Endothelial cell (in vitro differentiated cells): ENCODE measurements at places on chromosomes 13 and 19.

GRCh38 chr13:32314271-32315237 is 609 bp downstream of the ZAR1L start:
- DNase-seq, result peak; percentile 29

DNA sequence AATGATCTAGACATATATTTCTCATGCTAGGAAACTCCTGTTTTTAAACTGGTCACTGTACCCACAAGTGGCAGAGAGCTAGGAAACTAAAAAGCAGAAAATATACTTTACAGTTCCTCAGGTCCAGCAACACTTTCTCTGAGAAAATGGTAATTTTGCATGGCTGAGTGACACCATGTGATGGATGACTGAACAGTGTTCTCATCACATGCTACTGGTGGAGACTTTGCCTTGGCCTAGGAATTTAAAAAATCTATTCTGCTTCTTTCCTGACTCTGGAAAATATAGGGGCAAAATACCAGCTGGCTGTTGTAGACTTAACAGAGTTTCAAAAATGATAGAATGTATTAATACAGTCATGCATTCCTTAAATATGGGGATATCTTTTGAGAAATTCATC is 50.0 kb downstream of the LATS2 start:
- DNase-seq, result no peak

DNA sequence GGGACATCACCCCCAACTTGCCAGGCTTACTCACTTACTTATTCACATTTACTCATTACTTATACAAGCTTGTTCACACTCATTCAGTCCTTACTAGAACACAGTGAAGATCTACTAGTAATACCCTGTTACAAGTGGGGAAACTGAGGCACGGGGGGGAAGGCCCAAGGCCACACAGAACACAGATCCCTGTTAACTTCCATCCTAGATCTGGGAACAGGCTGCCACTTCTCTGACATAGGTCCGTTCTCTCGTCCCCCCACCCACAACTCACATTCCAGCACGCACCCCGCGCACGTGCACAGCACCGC is 1.5 kb upstream of the NRTN start:
- no peak for DNase-seq

DNA sequence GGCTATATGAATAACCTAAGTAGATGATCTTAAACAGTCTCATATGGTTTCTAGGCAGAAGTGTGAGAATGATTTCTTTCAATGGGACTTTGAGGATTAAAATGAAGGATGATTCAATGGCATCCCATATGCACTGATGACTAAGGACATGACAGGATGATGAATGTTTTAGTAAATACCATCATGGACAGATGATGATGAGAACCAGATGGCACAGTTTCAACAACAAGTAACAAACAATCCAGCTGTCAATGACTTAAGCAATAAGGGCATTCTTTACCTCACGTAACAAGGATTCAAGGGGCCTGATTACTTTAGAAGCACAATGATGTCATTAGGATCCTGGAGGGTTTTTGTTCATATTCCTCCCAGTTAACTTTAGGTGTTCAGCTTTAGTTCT is 2678.4 kb downstream of the PCDH9 start:
- no peak for DNase-seq

DNA sequence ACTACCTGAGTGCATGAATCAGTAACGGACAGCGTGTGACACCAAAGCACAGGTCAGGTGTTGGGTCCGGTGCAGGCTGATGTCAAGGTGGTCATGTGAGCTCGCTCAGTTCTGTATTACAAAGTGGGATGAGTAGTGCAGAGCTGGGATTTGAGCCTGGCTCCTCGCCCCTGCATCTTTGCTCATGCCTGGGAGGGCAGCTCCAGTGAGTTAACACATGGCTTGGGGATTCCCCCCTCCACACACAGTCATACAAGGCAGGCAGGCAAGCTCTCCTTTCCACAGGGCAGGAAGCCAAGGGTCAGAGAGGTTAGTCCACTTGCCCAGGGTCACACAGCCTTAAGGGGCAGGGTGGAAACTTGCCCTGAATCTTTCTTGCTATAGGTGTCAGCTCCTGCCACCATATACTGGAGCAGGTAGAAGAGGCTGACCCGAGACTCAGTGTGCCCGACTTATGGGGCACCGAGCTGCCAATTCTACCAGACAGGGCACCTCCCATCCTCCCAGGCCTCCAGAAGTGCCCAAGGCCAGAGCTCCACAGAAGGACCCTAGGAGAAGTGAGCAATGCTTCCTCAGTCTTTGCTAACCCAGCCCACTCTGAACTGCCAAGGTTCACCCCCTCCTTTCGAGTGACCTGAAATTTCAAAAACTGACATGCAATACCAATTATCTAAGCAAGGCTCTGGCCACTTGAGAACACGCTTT is 35.4 kb downstream of the ZNF787 start:
- no peak for DNase-seq

DNA sequence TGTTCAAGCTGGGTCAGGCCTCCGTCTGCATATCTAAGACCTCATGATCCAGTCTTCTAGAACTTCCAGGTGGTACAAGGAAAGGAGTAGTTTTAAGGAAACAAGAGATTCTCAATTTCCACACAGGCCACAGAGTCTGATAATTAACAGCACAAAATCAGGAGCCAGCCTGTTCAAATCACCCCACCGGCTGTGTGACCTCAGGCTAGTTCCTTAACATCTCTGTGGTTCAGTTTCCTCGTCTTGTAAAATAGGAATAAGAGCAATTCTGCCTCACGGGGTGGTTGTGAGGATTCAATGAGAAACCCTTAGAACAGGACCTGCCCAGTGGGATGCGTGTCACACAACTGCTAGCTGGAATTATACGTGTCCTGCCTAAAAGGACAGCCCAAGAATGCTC is 25.6 kb downstream of the FCGBP start:
- no peak for DNase-seq

GRCh38 chr13:107865643-107866031 is 349.7 kb downstream of the LIG4 start:
- no peak for DNase-seq

DNA sequence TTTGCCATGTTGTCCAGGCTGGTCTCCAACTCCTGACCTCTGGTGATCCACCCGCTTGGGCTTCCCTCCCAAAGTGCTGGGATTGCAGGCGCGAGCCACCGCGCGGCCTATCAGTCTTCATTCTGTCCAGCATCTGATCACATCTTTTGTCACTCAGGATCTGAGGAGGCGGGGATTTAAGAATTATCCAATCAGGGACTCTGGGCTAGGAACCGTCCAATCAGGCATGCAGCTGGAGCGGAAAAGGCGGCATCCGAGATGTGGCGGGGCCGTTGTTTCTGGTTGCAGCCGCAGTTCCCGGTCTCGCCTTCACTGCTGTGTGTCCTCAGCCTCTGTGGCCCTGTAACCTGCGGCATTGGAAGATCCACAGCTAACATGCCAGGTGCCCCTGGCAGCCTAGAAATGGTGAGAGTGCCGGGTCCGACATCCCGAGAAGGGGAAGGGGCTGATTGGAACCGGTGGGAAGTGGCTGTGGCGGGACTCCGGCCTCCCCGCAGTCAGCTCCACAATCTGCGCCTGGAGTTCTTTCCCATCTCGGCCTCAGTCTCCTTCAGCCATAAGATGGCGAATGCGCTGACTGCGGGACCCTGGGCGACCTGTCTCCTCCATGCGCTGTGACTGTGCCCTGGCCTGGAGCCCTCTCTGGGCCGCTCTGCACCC is at the start of gene ZNF729:
ZNF729 (plus strand) TSS at position 291 of the 660 bp plus-strand sequence; CDS start at position 376, 85 bp downstream.
- no peak for DNase-seq

GRCh38 chr13:109577191-109577700 is 209.1 kb downstream of the IRS2 start:
- no peak for DNase-seq

- DNase-seq, result no peak
Observed at GRCh38 chr19:55300886-55301458, 17.2 kb downstream of the BRSK1 start.

- DNase-seq, result no peak
Observed at GRCh38 chr13:79295906-79296706, 109.9 kb downstream of the RBM26 start.

GRCh38 chr13:73035660-73036059 is 23.1 kb upstream of the KLF5 start:
- no peak for DNase-seq

DNA sequence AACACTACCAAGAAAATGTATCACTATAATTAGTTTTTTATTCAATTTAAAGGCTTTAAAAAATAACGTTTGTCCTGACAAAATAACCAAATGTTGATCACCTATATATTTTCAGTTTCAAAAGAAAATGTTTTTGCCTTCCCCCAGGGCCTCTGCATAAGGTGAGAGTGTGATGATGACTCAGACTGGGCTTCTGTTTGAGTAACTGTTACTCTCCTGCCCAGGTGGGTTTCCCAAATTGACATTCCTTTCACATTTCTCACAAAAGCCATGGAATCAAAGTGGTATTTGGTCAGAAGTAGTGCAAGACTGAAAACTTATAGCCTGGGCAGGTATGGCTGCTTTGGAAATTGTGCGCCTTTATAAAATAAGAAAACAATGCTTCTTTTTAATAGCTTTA is 180.6 kb downstream of the COG6 start:
- DNase-seq, result no peak

DNA sequence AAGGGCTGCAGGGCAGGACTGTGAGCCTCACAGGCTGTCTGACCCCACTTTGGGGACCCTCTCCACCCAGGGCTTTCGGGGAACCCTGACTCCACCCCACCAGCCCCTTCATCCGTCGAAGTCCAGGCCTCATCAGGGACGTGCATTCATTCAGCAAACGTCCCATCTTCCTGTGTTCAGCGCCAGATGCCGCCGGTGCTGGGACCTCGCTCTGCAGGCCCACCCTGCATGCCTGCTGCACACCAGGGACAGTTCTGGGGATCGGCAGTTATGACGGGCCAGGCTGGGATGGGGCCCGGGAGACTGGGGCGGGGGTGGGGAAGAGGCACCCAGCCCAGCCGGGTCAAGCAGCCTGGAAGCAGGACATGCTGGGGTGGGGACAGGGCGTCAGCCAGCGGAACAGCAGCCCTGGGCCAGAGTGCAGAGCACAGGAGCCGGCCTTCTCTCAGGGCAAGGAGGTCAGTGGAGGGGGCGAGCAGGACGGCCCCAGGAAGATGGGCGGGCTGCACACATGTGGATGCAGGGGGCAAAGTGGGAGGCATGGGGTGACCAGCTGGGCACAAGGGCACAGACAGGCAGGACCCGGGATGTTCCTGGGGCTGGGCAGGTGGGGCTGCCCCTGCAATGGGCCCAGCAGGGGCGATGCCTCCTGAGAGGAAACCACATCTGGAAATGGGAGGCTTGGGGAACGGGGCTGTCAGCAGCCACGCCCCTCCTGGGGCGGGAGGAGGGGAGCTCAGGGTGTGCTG is 5.1 kb downstream of the GAMT start:
- DNase-seq, result no peak

DNA sequence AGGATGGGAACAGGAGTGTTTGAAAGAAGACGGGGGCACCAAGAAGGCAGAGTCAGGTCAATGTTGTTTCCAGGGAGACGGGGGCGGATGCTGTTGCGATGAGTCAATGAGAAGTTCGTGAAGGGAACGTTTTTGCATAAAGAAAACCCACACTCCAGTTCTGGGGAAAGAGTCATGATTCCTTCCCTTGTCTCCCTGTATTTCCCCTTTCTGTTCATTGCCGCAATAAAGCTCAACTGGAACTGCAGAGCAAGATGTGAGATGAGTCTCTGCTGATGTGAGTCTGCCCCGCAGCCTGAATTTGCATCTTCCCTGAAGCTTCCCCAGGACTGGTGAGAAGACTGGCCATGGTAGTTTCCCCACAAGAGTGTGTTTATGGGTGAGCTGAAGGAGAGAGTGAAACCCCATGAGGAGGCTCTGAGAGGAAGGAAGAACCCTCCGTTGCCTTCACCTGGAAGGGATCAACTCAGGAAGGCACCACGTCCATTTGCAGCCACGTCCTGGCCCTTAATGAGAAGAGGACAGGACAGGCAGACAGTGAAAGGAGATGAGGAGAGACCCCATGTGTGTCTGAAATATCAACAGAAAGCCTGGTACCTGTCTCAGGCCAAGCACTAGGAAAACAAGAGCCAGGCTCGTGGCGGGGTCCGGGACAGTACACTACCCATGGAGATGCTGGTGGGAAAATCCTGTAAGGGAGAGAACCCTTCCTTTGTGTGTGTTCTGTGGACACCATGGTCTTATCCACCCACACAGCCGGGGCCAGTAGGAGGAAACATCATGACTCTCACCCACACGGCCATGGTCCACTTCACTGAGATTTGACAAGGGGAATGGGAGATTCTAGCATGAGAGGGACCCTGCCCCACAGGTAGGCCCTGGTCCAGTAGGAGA is 13.7 kb downstream of the LILRA1 start:
- DNase-seq, result no peak

- DNase-seq, result no peak
Observed at GRCh38 chr19:38686530-38686888, 39.1 kb downstream of the ACTN4 start.

- no peak for DNase-seq
Observed at GRCh38 chr13:111326981-111327642, 6.7 kb downstream of the TEX29 start.

DNA sequence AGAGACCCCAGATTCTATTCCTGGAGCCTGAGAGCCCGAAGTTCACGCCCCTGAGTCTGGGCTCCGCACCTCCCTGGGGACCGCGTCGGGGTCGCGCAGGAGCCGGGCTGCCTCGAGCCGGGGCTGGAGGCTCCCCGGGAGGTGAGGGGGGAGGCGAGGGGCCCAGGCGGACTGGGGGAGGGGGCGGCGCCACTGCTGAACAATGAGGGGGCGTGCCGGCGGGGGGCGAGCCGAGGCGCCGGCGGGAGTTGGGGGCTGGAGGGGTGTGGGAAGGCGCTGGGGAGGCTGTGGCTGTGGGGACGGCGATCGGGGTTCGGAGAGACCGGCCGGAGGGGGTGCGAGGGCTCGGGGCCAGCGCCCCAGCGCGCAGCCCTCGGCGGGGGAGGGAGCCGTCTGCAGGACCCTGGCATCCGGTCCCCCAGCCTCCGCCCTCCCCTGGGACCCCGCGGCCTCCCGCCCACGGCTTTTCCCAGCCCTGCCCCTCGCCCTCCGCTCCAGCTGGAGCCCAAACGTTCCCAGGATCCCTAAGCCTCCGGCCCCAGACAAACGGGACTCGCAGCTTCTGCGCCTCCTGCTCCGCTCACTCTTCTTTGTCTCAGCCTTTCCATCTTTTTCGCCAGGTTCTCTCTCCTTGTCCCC is 922 bp downstream of the PLEKHG2 start:
- peak; percentile 70 for DNase-seq

DNA sequence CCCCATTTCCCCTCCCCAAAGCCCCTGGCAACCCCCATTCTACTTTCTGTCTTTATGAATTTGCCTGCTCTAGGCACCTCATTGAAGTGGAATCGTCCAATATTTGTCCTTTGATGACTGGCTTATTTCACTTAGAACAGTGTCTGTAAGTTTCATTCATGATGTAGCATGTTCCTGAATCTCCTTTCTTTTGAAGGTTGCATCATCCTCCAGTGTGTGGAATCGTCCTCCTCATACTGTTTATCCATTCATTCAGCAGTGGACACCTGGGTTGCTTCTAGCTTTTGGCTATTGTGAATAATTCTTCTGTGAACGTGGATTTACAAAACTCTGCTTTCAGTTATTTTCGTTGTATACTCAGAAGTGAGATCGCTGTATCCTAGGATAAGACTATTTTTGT is 161.2 kb upstream of the RNF113B start:
- no peak for DNase-seq

GRCh38 chr13:47109028-47109427 is 212.2 kb upstream of the HTR2A start:
- DNase-seq, result no peak

- DNase-seq, result no peak
Observed at GRCh38 chr13:52432456-52432855, 18.0 kb downstream of the VPS36 start.

GRCh38 chr13:34247596-34247995 is 429.6 kb downstream of the RFC3 start:
- DNase-seq, result no peak
